CD8-positive, alpha-beta memory T cell (primary cell): ENCODE measurements at places on chromosomes 3 and 15. TPM values are rescaled to one million over a fixed set of nuclear protein-coding genes. Genes with fewer than 3 reads are reported as not detected.

- DNase-seq = no peak
Observed at GRCh38 chr3:123525433-123525832, 59.4 kb downstream of the HACD2 start.

DNA sequence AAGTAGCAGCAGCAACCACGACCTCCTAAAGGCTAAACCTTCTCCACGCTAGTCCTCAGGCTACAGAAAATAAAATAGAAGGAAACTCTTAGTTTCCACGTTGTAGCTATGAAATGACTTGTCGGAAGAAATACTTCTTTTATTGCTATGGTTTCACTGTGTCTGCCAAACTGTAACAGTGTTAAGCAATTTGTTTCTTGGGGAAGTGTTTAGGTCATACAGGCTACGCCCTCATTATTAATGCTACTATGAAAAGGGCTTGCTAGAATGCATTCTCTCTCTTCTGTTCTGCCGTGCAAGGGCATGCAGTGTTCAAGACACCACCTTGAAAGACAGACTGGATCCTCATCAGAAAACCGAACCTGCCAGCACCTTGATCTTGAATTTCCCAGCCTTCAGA, 462.7 kb downstream of the PLOD2 start:
- DNase-seq = no peak

The TICRR gene
- 14.0 TPM for total RNA-seq

The STARD9 gene
- total RNA-seq = 6.5 TPM

- no peak for DNase-seq
Observed at GRCh38 chr3:181906338-181906737, 194.6 kb downstream of the SOX2 start.

DNA sequence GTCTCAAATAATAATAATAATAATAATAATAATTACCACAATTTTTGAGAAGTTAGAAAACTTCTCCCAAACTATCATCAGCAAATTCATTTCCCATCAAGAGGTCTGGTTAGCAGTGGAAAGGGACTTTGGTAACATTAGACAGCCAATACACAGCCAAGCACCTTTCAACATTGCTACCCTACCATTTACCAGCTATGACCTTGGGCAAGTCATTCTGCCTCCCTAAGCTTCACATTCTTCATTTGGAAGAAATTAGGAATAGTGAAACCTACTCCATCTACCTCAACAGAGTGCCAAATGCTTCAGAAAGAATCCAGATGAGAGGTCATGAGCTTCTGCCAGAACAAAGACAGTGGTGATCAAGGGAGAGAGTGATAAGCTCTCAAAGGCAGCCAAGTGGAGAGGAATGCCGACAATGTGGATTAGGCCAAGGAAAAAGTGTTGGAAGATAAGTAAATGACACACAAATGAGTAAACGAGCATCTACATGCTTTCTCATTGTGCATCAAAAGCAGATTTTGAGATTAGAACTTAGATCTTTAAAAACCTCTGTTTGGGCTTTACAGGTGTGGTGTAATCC, 42.9 kb upstream of the LPP start:
- DNase-seq = no peak

DNA sequence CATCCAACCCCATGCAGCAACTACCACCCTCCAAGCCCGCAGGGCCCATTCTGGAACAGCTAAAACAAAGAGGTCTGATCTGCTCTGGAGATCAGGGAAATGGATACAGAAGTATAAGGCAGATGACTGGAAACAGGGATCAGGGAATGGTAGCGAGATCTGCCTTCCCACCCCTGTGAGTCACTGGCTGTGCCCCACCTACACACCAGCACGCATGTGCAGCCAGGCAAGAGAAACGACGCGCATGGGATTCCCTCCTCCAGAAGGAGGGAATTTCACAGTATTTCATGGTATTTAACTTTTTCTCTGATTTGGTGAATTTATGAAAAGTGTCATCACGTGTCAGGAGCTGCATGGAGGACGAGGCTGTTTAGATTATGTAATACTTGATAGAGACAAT, 116.7 kb downstream of the ARRDC4 start:
- no peak for DNase-seq

GRCh38 chr15:80507638-80508316, 103.6 kb downstream of the ARNT2 start:
- no peak for DNase-seq

GRCh38 chr3:34323517-34323916, 525.1 kb downstream of the PDCD6IP start:
- DNase-seq = no peak

DNA sequence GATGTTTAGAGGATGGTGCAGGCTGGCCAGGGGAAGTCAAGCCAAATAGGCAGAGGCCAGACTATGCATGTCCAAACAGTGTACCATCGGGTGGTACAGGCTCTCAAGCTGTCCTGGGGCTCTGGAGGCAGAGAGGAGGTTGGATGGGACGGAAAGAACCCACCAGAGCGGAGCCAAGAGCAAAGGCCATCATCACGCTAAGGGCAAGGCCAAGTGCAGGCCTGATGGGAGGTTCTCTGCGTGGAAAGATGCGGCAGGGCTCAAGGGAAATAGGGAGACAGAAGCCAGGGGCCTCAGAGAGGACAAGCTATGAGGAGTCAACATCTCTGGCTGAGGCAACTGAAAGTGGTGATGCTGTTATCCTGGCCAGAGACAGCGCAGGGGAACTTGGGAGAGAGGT, 102.7 kb downstream of the ASB7 start:
- DNase-seq = no peak

DNA sequence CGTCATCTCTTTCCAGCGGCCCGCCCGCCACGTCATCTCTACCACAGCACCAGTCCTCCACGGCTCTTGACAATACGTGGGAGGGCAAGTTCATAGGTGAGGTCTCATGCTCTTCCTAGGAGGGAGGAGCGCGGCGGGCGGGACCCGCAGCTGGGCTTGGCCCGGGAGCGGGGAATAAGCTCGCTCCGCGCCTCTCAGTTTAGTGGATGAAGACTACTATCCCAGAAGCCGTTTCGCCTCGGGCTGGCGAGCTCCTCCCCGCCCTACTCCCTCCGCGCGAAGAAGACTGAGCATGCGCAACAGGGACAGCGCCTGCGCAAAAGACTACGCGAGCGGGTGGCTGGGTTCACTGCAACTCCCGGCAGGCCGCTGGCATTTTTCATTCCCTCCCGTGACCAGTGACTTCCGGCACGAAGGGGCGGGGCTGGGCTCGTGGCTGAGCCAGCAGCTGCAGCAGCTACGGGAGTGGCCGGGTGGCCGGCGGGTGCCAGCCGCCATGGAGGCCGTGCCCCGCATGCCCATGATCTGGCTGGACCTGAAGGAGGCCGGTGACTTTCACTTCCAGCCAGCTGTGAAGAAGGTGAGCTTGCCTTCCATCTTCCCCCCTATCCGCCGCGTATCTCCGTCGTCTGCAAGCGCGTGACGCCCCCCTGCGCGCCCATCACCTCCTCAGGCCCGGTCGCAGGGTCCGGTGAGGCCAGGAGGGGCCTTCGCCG, at the start of gene PTPN23:
Gene PTPN23 (plus strand): TSS at position 421 of the 716 bp plus-strand sequence. CDS start 76 bp downstream, at position 497.
- peak; percentile 99 for DNase-seq

- DNase-seq = no peak
Observed at GRCh38 chr3:24161841-24162240, 216.8 kb downstream of the NR1D2 start.

DNA sequence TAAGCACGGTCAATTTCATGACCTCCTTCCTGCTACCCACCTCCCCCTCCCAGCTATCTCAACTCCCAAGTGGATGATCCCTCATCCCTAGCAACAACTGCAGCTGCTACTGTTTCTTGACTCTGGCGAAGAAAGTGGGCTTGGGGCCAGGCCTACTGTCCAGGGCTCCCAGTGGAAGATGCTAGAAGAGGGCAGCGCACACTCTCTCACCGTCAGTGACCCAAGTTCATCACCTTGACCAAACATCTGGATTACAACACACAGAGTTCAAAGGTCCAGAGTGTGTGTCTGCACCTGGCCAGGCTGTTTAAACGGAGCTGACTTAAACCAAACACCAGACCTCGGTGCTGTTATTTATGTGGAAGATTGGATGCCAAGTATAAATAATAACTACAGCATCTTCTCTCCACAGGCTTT, 385.6 kb downstream of the SHQ1 start:
- DNase-seq = no peak

The PAQR9 gene
- total RNA-seq = not detected

The ZXDC gene
- total RNA-seq = 25.0 TPM
